Thoracic aorta endothelial cell (primary cell): ENCODE measurements at places on chromosomes 16 and 17. TPM values are rescaled to one million over a fixed set of nuclear protein-coding genes. Genes with fewer than 3 reads are reported as not detected.

The USP36 gene
- 34.2 and 36.4 TPM in 2 replicates for total RNA-seq

The GGT6 gene
- not detected in 2 replicates for total RNA-seq

The SDR42E2 gene
- 0.07 and 0.13 TPM in 2 replicates for total RNA-seq

The SEBOX gene
- not detected in 2 replicates for total RNA-seq
